ENCODE measurements at places on chromosomes 3 and 15. TPM values are rescaled to one million over a fixed set of nuclear protein-coding genes. Genes with fewer than 3 reads are reported as not detected.

KIF23 gene
- 26.5 TPM for polyA plus RNA-seq

FETUB gene
- not detected for polyA plus RNA-seq

SMCO1 gene
- polyA plus RNA-seq: not detected

PP2D1 gene
- 0.78 TPM for polyA plus RNA-seq

SENP5 gene
- polyA plus RNA-seq: 37.8 TPM

THAP10 gene
- polyA plus RNA-seq: 8.5 TPM

COLQ gene
- 3.8 TPM for polyA plus RNA-seq

ASB14 gene
- 0.48 TPM for polyA plus RNA-seq

DNA sequence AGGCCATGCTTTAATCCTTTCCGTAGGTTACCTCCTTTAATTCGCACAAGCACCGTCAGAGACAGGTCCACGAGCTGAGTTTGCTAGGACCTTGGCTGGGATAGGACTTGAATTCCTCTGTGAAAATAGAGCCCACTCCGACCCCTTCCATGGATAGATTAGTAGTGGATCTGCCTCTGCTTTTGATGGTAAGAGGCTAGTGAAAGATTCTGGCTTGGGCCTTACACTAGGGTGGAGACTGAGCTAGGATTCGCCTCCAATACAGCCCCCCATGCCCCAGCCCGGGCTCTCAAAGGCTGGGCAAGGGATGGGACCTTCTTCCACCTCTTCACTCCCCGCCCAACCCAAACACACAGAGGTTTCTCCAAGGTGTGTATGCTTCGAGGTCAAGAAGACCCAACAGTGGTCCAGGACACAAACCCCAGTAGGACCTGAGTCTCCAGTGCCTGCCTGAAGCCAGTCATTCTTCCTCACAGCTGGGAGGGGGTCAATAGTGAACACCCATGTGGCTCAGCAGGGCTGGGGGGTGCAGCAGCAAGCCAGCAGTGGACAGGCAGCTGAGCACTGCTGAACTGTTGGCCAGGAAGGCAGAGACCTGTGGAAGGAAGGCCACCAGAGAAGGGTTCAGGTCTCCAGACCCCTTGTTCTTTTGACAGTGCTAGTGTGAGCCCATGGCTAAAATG, 75.7 kb downstream of the SPSB4 start:
- DNase-seq: no peak

DNA sequence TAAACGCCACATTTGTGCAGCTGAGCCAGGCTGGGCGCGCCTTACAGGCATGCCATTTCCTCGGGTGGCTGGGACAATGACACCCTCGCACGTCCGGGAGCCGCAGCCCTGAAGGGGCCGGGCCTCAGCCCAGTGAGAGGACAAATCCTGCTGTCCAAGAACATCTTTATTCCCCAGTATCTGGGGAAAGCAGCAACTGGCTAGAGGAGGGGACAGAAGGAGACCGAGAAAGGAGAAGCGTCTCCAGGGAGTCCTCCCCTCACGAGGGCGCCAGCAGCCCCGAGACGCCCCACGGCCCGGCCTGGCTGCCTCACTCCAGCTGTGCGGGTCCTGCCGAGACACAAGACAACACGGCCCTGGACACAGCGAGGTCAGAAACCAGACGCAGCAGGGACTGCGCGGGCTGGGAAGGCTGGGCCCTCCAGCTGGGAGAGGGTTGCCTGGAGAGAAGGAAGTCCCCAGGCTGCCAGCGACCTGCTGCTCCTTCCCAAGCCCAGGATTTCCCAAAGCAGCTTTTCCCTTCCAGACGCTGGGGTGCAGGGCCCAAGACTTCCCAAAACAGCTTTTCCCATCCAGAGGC, 130.2 kb downstream of the CHSY1 start:
- no peak for DNase-seq

DNA sequence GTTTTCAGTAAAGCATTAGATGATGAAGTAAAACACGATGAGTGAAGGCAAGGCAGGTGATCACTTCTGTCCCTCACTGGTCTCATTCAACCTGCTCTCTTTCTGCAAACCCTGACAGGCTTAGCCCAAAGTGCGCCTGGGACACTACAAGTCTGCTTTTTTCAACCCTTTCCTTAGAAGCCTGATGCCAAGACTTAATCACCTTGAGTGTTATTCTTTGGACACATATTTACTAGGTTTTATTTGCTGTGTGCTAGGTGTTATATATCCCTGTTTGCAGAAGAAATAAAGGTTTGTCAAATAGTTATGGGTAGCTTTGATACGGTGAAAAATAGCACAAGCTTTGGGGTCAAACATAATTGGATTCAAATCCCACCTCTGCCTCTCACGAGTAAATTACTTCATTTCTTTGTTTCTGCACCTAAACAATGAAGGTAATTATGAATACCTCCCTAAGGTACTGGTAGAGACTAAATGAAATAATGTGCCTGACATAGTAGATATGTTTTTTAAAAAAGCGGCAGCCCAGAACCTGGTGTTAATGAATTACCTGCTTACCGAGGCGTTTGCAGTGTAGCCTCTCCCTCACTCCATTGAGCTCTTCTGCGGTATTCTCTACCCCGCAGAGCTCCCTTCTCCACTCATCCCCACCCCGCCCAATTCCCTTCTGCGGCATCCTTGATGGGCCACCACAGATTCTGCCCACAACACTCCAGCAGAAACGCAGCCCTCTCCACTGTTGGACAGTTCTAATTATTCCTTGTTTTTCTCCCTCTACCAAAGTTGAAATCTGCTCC, 269.0 kb upstream of the TPM1 start:
- no peak for DNase-seq

DNA sequence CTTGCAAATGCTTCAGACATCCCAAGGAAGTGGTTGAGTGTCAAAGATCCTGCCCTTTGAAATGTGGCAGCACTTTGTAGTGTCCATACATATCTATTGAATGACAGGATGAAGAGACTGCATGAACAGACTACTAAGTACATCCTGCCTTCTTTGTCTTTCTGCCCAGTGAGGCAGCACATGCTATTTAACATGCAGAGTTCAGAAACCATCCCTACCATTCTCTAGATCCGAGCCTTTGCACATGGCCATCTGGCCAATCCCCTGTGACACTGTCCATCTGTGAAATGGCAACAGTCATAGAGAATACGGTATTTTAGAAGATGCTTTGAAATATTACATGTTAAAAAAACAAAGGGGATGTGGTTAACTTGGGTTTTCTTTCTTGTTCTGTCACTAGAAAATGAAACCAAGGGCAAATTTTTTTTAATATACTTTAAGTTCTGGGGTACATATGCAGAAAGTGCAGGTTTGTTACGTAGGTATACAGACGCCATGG, 519.6 kb downstream of the NTRK3 start:
- DNase-seq: no peak

DNA sequence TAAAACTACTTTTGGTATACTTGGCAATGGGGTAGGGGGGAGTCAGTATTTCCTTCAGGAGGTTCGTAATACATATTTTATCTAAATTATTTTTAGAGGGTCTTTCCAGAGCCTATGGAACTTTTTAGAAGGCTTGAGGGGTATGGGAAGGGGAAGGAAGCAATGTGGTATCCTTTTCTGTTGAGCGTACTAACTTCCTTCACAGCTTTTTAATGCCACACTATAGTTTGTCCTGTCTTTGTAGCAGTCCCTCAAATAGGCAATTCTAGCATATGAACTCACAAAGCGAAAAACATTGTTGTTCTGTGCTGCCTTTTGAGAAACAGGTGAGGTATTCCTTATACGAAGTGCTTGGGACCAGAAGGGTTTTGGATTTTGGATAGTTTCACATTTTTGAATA, 22.3 kb upstream of the P2RY13 start:
- no peak for DNase-seq

DNA sequence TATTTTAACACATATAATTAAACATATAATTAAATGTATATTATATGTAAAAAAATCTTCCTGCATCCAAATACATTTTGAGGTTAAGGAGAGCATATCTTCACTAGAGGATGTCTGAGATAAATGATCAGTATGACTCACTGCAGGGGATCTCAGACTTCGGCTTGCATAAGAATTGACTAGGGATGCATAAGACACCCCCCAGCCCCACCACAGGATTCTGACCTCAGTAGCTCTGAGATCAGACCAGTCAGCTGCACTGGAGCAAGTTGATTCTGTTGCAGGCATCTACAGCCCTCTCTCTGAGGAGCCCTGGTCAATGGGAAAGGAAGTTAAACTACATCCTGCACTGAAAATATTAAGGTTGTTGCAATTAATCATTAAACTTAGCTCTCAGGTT, 29.0 kb upstream of the TBC1D21 start:
- no peak for DNase-seq

DNA sequence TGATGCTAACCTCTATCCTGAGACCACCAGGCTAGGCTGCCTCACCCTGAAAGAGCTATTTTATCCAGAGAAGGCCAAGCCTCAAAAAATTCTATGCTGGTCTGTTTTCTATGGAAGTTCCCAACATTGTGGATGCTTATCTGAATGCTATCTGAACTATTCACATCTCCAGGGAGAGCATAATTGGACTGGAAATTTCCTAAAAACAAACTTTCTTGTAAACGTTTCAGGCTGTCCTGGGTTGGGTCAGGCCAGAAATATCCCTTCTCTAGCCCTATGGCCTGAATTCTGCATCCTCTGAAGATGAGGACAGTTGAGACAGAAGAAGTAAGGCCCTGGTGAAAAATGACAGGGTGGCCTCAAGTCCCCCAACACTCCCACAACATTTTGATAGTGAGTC, 706.4 kb upstream of the NR2F2 start:
- DNase-seq: no peak

DNA sequence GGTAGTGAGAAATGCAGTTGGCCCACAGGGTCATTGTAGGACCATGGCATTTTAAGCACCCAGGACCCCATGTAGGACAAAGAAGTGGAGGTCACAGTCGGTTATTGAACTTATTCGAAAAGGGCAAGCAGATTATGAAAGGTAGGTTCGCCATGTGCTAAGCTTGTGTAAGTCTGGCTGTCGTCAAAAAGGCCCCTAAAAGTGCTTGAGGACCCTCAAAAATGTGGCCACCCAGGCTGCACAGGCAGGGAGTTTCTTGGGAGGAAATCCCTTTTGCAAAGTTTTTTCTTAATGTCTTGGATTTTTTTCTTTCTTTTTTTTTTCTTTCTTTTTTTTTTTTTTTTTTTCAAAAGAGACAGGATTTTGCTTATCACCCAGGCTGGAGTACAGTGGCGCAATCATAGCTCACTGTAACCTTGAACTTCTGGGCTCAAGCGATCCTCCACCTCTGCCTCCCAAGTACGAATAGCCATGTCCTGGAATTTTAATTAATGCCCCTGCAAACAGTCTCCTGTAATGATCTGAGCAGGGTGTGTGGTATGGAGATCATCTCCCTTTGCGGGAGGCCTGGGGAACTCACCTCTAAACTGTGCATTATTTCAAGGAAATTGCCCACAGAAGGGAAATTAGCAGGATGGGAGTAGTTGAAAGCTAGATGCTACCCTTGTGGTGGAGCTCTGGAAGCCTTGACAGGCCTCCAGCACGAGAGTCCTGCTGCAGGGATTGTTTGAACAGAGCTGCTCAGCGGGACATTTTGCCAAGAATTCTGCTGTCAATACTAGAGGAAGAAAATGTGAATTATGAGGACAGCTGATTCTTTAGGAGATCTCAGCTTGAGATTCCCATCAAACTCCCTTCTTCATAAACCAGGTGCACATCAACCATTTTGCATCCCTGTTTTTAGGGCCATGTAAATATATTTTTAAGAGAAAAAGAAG, 28.4 kb downstream of the THSD4 start:
- no peak for DNase-seq

GRCh38 chr3:24451461-24452099, 43.1 kb downstream of the THRB start:
- no peak for DNase-seq

GRCh38 chr3:171828902-171829770, 14.0 kb upstream of the TMEM212 start:
- no peak for DNase-seq

DNA sequence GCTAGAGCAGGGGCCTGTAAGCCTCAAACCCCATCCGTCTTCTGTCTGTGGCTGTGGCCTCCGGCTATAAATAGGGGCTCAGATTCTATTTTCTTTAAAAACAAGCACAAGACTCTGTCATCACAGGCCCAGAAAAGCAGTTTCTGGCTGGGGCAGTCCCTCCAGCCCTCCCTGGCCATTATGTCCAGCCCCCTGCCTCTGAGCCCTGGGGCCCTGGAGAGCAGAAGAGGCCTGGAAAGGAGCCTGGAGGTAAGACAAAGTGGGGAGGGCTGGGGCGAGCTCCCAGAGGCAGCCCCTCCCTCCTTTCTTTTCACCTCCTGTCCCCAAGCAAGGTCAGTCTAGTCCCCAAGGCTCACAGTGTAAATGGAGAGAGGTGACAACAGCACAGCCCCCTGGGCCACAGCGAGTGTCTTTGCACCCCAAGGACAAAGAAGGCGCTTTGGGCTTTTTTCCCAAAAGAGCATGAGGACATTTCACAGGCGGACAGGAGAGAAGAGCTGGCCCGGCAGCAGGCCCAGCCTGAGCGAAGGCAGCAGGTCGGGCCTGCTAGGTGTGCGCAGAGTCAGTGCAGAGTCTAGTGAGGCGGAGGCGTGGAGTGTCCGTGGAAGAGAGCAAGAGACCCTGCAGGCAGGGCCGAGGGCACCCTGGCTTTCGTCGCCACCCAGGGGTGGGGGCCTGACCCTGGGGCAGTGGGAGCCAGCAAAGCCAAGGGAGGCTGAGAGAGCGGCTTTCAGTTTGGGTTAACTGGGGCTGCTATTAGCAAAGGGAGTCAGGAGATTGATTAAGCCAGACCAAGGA, 188.3 kb downstream of the TBC1D2B start:
- no peak for DNase-seq

- no peak for DNase-seq
These were observed 454.1 kb upstream of the AGTR1 start for GRCh38 chr3:148243609-148244008.

DNA sequence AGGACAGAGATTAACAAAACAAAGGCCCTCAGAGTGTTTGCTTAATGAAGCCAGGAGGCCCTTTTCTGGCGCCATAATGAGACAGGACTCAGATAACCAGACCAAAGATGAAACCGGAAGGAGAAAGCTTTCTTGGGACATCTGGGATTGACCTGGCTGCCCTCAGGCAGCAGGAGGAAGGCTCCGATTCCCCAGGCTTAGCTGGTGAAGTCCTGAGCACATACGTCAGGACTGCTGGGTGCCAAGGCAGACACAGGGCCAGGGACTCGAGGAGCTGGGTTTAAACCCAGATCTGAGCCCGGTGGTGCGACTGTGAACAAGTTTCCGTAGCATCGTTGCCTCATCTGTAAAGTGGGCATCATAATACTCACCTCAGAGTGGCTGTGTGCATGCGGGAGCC, 36.7 kb upstream of the HRH1 start:
- DNase-seq: no peak

DNA sequence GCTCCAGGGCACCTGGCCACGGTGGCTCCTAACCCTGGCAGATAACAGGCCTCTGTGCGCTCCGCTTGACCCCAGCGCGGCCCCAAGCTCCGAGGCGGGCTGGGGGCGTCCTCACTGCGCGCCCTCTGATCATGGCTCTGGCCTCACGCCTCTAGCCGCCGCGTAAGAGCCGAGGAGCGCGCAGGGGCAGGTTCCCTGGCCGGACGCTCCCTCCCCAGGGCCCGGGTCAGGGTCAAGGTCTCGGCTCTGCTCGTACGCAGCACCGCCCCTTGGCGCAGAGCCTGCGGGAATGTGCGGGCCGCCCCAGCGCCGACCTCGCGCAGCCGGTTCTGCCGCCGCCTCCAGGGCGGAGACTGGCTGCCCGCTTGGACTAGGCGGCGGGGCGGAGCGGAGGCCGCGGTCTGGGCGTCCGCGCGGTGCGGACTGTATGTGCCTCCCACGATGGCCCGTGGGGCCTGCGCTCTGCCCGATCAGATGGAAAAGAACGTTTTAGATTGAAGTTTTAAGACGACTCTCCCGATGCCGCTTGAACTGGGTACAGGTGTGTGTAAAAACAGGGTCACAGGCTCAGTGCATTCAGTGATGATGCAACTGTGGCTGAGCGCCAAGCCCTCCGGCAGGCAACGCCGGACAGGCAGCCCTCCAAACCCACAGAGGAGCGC, 40.8 kb downstream of the CHST14 start:
- DNase-seq: peak; percentile 41

GRCh38 chr3:101195951-101196713, 124.2 kb downstream of the IMPG2 start:
- peak; percentile 34 for DNase-seq

Data from left renal cortex interstitium (tissue), 4 donors.